ENCODE measurements at places on chromosomes 4 and X.

DNA sequence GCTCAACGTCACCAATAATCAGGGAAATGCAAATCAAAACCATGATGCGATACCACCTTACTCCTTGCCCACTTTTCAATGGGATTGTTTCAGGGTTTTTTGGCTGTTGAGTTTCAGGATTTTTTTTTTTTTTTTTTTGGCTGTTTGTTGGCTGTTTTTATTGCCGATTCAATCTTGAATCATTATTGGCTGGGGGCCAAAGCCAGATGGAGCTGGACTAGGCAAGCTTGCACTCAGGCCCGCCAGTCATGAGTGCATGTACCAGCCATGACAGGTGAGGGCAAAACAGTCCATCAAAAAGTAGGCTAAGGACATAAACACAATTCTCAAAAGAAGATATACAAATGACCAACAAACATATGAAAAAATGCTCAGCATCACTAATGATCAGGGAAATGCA lies 13.3 kb downstream of the YIPF7 start:
- DNase-seq: no peak

GRCh38 chrX:30881797-30882196 lies 7.3 kb downstream of the TAB3 start:
- no peak for DNase-seq

DNA sequence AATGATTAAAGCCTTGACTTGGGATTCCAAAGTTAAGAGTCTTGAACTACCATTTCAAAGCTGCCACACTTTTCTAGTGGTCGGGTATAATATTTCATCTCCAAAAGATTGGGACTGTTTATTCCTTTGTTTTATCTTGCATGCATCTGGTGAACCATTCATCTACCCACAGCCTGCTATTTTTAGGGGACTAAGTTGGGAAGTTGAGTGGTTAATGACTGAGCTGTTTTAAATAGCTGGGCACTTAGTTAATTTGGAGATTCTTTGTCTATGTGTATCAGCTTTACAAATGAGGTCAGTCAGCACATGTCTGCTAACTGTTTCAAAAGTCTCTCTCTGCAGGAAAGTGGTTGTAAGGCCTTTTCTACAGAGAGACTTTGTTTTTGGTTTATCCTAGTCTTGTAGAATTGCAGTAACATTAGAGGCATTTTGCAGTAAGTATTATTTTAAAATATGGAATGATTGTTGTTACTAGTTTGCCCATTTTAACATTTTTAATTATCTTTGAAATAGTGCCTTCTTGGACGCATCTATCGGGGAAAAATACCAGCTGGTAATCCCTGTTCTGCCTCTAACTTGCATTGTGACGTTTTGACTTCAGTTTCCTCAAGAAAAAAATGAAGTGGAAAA lies 8.2 kb downstream of the BMP2K start:
- no peak for DNase-seq

GRCh38 chrX:103789004-103789403 lies 12.4 kb downstream of the PLP1 start:
- DNase-seq: no peak

GRCh38 chr4:9146967-9147366 lies 23.2 kb upstream of the FAM90A26 start:
- no peak for DNase-seq

DNA sequence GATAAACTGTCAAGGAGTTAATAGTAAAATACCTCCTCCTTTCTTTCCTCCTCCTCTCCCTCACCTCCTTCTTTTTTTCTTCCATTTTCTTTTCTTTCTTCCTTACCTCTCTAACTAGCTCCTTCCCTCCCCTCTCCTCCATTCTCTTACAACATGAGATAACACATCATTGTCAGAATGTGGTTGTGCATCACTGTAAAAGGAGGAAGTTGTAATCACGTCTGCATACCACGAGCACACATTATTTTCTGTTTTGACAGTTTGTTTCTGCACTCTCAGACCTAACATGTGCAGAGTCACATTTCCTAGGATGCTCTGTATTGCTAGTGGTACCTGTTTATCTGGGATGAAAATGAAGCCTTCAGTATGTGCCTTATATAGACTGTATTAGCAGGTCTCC lies 9.1 kb downstream of the SLIT2 start:
- DNase-seq: no peak

DNA sequence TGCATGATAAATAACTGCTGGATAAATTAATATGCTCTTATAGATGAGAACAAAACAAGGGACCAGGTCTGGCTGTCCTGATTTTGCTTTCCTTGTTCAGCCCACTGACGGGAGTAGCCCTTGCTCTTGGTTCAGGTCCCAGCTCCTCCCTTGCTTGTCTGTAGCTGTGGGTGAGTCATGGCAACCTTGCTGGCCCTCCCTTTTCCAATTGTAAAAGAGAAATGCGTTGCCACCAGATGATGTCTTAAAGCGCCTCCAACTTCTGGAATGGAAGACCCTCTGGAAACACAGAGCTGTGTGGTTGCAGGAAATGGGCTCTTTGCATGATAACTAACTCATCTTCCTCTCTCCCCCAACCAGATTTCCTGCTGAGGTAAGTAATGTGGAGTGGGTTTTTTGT lies 171.4 kb downstream of the AASDH start:
- DNase-seq: no peak

DNA sequence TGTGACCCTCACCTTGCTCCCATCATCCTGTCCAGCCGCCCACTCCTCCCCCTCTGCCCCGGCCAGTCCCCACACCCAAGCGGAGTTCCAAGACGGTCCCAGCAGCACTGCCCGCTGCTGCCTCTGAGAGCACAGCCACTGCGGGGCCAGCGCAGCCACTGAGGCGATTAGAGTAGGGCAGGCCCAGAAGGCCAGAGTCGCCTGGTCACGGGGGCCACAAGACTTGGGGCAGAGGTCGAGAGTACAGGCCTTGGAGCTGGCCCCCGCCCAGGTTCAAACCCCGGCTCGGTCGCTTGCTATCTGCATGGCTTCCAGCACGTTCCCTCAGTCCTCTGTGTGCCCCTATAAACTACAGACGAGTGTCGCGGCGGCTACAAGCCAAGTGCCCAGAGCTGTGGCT lies 53.2 kb upstream of the ADRA2C start:
- DNase-seq: no peak

GRCh38 chr4:168614281-168615057 lies 117.6 kb downstream of the PALLD start:
- no peak for DNase-seq

DNA sequence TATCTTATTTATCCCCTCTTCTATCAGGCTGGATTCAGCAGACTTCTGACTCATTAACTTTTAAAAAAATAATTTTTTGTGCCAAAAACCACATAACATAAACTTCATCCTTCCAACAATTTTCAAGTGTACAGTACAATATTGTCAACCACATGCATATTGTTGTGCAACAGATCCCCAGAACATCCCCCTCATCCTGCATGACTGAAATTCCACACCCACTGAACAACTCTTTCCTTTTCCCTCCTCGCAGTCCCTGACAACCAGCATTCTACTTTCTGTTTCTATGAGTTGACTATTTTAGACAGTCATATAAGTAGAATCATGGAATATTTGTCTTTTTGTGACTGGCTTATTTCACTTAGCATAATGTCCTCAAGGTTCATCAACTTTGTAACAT lies 2.2 kb upstream of the MID2 start:
- DNase-seq: no peak

- no peak for DNase-seq
These were observed 63.2 kb downstream of the HHIP start for GRCh38 chr4:144709159-144709558.

Measured in activated CD8-positive, alpha-beta memory T cell treated with anti-CD3 and anti-CD28 coated beads for 1 hour (primary cell).